ENCODE measurements at places on chromosomes 2 and 18. TPM values are rescaled to one million over a fixed set of nuclear protein-coding genes. Genes with fewer than 3 reads are reported as not detected.

SEMA4C gene
- 17.2 TPM for total RNA-seq

HRH4 gene
- total RNA-seq: 0.11 TPM

DCC gene
- 0.13 TPM for total RNA-seq

SAG gene
- total RNA-seq: not detected

SLC5A7 gene
- total RNA-seq: not detected

ERMN gene
- total RNA-seq: not detected

GIGYF2 gene
- total RNA-seq: 70.0 TPM

KCNIP3 gene
- total RNA-seq: 3.5 TPM

POLR1A gene
- 36.8 TPM for total RNA-seq

PAX8 gene
- 0.86 TPM for total RNA-seq

IGFBP5 gene
- total RNA-seq: 1,050 TPM

KRTCAP3 gene
- not detected for total RNA-seq

GATA6 gene
- 1.4 TPM for total RNA-seq

DPP10 gene
- total RNA-seq: not detected

HOXD8 gene
- total RNA-seq: 10.2 TPM

ERFE gene
- total RNA-seq: 3.7 TPM

CHRNG gene
- not detected for total RNA-seq

UGT1A1 gene
- total RNA-seq: not detected

ANKZF1 gene
- 21.5 TPM for total RNA-seq

SLC4A5 gene
- 2.2 TPM for total RNA-seq

CNTNAP5 gene
- total RNA-seq: not detected

VAPA gene
- 325 TPM for total RNA-seq

OSBPL6 gene
- total RNA-seq: 5.4 TPM

EGR4 gene
- not detected for total RNA-seq

CNRIP1 gene
- 70.9 TPM for total RNA-seq

SULT6B1 gene
- not detected for total RNA-seq

ACTG2 gene
- total RNA-seq: 0.11 TPM

DTNA gene
- 1.8 TPM for total RNA-seq

Measured in articular chondrocyte of knee joint (primary cell).